ENCODE measurements at places on chromosomes 4 and X. TPM values are rescaled to one million over a fixed set of nuclear protein-coding genes. Genes with fewer than 3 reads are reported as not detected.

The SRPK3 gene
- not detected for total RNA-seq

GRCh38 chr4:146458594-146458993 lies 63.1 kb downstream of the SLC10A7 start:
- H3K4me1 ChIP-seq, result no peaks in the 10 kb centered on the region
- H3K4me3 ChIP-seq, result no peak overlapping the region
- H3K27me3 ChIP-seq, result no peaks in the 10 kb centered on the region
- H3K27ac ChIP-seq, result no peak overlapping the region
- H3K36me3 ChIP-seq, result no peaks in the 10 kb centered on the region

DNA sequence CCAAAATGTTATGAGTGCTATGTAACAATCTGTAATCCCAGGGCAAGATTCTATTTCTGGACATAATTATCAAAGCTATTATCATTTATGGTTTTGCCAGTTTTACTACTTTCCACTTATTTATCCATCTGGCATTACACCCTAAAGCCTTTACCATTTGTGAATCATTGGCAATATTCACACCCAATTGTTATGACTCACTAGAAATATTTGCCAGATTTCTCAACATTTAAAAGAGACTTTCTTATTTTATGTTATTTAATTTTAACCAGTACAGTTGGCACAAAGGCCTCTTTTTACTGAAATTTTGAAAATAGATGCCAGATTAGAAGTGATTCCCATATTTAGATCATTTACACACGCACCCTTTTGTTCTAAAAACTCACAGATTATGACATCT lies 242.7 kb upstream of the WDFY3 start:
- DNase-seq, result no peak
- no peaks in the 10 kb centered on the region for H3K27me3 ChIP-seq
- H3K36me3 ChIP-seq, result no peaks in the 10 kb centered on the region
- H3K27ac ChIP-seq, result no peak overlapping the region
- H3K4me1 ChIP-seq, result peaks cover 5% of the 10 kb centered on the region
- H3K4me3 ChIP-seq, result no peak overlapping the region

DNA sequence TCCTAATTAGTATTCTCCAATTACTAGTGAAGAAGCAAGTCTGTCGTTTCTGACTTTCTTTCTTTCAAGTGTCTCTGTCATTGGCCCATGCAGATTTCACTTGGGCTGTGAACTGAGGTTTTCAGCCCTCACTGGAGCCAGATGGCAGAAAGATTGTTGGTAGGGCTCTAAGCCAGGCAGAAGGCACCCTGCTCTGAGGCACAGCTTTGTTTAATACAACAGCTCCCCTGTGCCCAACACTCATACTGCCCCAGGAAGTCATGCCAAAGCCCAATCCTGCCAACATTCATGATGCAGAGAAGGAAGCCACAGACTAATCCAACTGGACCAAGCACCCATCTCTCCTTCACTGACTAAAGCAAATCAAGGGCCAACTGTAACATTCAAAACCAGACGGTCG lies 117.1 kb upstream of the FRG1 start:
- H3K27ac ChIP-seq, result no peak overlapping the region
- no peak for DNase-seq
- no peaks in the 10 kb centered on the region for H3K36me3 ChIP-seq
- H3K4me3 ChIP-seq, result no peak overlapping the region
- H3K4me1 ChIP-seq, result no peaks in the 10 kb centered on the region

GRCh38 chr4:102823897-102824296 lies 3.5 kb downstream of the UBE2D3 start:
- H3K4me1 ChIP-seq, result peaks cover 65% of the 10 kb centered on the region
- H3K36me3 ChIP-seq, result no peaks in the 10 kb centered on the region
- no peak for DNase-seq
- peak overlapping the region; percentile 78 for H3K4me3 ChIP-seq
- peak overlapping the region; percentile 100 for H3K27ac ChIP-seq

DNA sequence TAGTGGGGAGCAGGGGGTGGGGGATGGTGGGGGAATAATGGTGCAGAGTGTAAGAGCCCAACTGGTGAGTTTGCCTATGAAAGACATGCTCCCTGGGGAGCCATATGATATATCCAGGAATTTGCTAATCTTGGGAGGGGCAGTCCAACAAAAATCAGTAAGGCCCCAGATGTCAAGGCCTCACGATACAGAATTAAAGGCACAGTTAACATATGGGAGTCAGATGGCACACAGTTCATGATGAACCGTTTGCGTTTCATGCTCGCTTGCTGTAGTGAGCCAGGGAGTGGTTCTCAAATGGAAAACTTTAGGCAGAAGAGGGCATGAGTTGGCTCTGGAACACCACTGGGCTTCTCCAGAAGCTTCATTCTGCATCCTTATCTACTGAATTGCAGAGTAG lies 33.9 kb upstream of the VCX2 start:
- no peaks in the 10 kb centered on the region for H3K4me1 ChIP-seq
- no peak for DNase-seq
- H3K4me3 ChIP-seq, result no peak overlapping the region
- no peaks in the 10 kb centered on the region for H3K27me3 ChIP-seq
- no peak overlapping the region for H3K27ac ChIP-seq
